ENCODE measurements at places on chromosomes 3 and 15.

GRCh38 chr3:28637742-28638141, 289.1 kb upstream of the AZI2 start:
- no peak for DNase-seq

DNA sequence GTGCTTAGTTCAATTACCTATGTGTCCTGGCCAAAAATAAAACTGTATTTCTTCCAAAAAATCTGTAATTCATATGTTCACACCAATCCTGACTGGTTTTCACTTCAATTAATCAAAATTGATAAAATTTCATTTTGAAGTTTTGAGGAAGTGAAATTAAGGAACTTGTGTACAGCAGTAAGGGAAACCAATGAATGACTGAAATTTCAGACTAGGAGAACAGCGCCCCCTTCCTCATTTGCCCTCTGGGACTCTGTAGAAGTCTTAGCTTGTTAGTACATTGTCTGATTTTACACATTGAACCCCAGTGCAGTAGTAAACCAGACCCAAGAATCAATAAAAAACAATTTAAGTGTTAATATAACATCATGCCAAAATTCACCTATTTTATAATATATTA, 495.3 kb upstream of the AGTR1 start:
- no peak for DNase-seq

DNA sequence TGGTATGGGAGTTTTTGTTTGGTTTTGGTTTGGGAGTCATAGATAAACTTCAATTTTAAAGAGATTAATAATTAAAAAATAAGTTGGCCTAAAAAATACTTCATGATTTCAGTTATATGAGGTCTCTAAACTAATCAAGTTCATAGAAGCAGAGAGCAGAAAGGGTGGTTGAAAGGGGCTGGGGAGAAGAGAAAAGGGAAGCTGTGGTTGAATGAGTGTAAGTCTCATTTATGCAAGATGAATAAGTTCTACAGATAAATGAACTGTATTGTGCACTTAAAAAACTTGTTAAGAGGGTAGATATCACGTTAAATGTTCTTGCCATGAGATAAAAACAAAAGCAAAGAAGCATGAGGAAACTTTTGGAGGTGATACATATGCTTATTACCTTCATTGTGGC, 188.7 kb downstream of the NSUN3 start:
- DNase-seq = no peak

GRCh38 chr3:141429371-141430035, 57.3 kb upstream of the RASA2 start:
- DNase-seq = no peak

GRCh38 chr3:65996589-65996988, 42.1 kb downstream of the MAGI1 start:
- no peak for DNase-seq

DNA sequence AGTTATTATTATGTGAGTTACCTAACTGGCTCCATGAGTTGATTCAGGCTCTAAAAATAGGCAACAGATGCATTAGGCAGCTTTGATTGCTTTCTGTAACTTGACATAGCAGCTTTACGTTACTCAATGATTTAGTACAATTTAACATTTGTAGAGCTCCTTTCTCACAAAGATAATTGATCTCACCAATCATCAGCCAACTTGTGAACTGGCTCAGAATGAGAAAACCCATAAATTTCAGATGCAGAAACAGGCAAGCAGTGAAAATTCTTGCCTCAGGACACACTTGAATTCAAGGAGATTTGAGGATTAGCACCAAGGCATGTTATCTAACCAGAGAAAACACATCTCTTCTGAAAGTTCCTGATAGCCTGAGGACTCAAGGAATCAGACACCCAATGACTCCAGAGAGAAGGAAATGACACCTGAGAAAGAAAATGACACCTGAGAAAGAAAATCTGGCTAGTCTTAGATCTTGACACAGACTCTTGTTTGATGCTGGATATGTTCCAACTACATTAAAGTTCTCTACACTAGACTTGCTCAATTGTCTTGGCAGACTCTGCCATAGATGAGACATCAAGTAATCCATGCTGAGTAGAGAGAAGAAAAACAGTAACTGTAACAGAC, 315.1 kb upstream of the CBLB start:
- DNase-seq = no peak

DNA sequence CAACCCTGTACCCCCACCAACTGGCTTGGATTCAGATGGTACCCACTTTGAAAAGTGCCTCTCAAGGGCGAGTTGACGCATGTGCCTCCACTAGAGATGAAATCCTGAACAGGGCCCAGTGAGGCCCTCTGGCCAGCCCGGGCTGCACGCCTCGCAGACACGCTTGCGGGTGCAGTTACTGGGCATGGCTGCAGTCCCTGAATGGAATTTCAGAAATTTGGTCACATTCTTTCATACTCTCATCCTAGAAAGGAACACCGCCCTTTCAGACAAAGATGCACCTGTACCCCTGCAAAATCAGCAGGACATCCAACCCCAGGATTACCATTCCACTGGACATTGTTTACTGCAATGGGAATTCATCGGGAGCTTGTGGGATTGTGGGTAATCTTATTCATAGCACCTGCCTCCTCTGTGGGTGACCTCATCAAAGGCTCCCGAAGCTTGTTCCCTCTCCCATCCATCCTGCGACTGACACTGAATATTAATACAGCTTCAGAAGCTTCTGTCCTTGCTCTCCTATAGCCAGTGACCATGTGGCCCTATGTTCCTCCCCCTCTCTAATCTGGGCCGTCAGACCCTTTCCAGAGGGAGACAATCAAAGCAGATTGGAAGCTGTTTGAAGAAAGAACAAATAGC, 42.5 kb upstream of the TPM1 start:
- no peak for DNase-seq

DNA sequence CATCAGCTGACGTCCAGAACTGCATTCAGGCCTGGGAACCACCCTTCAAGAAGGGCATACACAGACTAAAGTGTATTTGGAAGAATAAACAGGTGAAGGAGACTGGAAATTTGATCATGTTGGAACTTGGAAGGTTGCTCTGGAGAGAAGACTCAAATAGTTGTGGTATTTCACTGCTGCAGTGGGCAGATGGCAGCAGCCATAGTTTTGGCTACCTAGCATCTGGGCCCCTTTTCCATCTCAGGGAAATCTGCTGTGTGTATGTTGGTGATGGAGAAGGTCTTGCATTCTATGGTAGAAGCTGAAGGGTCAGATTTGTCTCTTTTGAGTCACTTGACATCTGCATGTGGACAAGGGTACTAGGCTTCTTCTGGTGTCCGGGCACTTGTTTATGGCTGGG, 114.4 kb upstream of the FGF7 start:
- no peak for DNase-seq

GRCh38 chr3:180085122-180085710, 48.5 kb upstream of the PEX5L start:
- no peak for DNase-seq

GRCh38 chr3:187025656-187026316, 95.5 kb downstream of the ST6GAL1 start:
- no peak for DNase-seq

DNA sequence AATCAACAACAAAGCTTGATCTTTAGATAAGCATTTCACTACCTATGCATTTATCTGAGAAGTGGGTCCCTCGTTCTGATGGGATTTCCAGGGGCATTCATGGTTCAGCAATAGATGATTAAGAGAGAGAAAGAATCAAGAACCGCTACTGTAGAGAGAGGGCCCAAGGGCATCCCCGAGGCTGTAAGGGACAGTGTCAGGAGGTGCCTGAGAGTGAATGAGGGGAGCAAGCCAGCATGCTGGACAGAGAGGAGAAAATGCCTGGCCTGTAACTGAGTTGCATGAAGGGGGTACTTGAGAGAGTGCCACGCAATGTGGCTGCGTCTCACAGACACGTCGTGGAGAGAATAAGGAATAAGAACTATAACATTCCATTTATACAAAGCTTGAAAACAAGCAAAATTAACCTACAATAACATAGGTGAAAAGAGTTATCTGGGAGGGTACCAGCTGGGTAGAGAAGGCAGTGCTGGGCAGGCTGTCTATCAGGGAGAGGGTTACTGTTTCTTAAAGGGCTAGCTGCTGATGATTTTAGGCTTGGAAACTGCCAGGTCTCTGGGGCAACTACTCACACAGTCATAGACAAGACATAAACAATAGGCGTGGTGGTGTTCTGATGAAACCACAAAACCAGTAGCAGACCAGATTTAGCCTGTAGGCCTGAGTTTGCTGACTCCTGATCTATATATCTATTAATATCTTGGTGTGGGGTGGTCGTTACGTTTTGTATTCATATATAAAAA, 374.6 kb upstream of the CFAP20DC start:
- DNase-seq = no peak

Data from esophagus squamous epithelium (tissue), 5 donors.